Left renal pelvis (tissue), 4 donors: ENCODE measurements at places on chromosomes 2 and 18.

- no peak for DNase-seq
Observed at GRCh38 chr18:78199611-78200010, 780.0 kb upstream of the SALL3 start.

DNA sequence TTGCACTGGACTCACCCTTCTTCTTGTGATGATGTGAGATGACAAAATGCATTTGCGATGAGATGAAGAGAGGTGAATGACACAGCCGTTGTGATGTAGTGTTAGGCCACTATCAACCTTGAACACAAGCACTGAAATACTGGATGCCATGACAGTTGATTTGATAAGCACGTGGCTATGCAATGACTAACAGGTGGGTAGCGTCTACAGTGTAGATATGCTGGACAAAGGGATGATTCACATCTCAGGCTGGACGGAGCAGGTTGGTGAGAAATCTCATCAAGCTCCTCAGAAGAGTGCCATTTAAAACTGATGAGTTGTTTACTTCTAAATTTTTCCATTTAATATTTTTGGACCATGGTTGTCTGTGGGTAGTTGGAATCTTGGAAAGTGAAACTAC lies 375.8 kb upstream of the LYPD1 start:
- DNase-seq: no peak

DNA sequence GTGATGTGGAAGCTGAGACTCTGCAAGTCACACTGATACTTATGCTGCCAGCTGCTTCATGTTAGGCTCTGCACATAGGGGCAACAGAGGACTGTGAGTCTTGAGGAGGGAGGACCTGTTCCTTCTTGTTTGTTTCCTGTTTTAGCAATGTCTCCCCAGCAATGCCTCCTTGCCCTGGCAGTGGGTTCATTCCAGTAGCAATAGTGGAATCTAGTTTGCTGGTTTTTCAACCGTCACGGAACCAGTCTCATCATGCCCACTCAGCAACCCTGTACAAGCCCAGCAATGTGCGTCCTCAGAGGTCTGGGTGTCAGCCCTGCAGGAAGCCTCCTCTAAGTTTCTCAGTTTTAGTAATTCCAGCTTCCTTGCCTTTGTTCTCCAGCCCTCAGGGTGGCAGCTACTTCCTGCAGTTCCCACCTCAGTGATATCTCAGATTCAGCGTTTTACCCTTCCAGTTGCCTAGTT lies 20.5 kb upstream of the ITGB6 start:
- DNase-seq: no peak

DNA sequence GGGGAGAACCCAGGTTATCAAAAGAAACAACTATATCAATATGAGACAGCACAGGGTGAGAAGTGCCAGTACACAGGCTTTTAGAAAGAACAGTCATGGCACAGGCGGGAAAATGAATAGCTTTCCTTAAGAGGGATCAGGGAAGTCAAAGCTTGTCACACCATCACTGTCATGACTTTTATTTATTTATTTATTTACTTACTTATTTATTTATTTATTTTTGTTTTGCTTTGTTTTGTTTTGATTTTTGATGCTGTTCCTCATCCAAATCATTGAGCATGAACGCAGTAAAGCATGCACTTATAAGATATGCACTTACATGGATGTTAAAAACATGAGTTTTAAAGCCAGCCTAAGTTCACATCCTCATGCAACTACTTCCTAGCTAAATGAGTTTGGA lies 19.3 kb upstream of the CRIM1 start:
- no peak for DNase-seq

- DNase-seq: no peak
Observed at GRCh38 chr18:37318360-37319355, 246.9 kb downstream of the CELF4 start.

- DNase-seq: no peak
Observed at GRCh38 chr18:60113396-60113795, 213.6 kb downstream of the PMAIP1 start.

DNA sequence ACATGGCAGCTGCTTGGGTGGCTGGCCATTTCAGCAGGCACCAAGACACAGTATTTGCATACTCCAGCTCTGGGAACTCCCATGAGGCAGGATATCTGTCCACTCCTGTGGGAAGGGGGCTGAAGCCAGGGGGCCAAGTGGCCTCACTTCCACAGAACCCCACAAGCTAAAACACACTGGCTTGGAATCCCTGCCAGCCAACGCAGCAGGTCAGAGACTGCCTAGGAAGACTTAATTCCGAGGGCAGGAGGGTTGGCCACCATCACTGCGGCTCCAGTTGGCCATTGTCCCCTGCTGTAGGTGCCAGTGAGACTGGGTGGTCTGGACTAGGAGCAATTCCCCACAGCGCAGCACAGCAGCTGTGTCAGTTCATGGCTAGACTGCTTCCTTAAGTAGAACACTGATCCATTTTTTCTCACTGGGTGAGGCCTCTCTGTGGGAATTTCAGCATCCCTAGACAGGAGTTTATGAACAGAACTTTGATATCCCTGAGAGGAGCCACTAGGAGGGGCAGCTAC lies 52.0 kb downstream of the SPAG16 start:
- DNase-seq: no peak

GRCh38 chr2:145141981-145142380 lies 622.1 kb upstream of the ZEB2 start:
- no peak for DNase-seq

DNA sequence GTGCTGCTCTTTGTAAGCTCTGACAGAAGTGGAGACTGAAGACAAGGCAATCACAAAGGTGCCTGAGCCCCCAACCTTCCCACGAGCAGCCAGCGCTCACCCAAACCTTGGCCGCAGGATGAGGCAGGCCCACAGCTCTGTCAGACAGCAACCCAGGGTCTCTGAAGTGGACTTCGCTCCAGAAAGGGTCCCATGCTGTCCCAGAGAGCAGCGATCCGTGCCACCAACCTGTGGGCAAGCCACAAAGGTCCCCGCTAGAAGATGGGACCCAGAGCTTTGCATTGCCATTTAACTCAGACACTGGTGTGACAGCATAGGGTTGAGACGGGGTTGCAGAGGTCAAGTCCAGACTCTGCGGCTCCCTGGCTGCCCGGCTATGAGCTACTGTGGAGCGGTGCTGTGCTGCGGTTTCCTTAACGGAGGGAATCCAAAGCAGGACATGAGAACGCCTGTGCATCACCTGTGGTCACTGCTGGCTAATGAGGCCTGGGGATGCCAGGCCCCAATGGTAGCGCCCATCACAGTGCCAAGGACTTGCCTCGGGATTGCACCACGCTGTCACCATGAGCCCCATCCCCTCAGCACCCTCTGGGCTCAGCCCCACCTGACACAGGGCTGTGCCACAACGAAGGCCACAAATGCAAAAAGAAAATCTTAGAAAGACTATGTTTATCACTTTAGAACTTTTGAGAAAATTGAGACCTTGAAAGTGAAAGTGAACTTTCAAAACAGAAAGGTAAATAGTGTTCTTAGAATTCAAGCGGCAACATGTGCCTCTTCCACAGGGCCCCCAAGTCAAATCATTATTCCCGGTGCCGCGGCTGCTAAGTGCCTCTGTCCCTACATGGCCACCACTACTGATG lies 103.4 kb downstream of the HDAC4 start:
- no peak for DNase-seq

- DNase-seq: no peak
Observed at GRCh38 chr2:14388724-14389123, 243.8 kb upstream of the LRATD1 start.

GRCh38 chr2:125125902-125126301 lies 1100.8 kb downstream of the CNTNAP5 start:
- no peak for DNase-seq

DNA sequence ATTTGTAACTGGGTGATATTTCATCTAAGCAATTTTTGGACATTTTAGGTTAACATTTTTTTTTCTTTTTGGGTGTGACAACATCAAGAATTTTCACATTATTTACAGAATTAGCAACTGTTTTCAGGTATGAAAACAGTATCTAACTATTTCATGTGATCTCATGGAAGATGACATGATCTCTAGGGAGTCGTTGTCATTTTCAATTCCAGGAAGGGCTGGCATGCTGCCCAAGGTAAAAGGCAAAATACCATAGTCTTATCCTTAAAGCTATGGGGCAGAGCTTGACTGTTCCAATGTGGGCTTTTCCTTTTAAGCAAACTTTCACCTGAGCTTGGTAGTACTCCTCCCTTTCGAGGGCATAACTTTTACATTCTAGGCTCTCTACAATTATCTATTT lies 443.7 kb downstream of the DSEL start:
- DNase-seq: no peak

- no peak for DNase-seq
Observed at GRCh38 chr2:241965931-241966412, 96.4 kb downstream of the RTP5 start.

GRCh38 chr2:28929581-28929980 lies 35.1 kb downstream of the WDR43 start:
- no peak for DNase-seq

DNA sequence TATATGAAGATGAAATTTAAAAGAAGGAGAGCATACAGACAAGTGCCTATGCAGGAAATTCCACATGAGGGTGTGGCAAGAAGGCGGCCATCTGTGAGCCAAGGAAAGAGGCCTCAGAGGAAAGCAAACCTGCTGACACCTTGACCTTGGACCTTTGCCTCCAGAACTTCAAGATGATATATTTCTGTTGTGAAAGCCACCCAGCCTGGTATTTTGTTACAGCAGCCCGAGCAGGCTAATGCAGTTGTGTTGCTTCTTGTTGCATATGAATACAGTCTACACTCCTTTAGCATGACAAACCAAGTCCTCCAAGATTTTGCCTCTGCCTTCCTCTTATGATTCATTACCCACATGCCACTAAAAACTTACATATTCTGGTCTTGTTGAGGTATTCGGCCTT lies 374.8 kb upstream of the TRIB2 start:
- DNase-seq: no peak

DNA sequence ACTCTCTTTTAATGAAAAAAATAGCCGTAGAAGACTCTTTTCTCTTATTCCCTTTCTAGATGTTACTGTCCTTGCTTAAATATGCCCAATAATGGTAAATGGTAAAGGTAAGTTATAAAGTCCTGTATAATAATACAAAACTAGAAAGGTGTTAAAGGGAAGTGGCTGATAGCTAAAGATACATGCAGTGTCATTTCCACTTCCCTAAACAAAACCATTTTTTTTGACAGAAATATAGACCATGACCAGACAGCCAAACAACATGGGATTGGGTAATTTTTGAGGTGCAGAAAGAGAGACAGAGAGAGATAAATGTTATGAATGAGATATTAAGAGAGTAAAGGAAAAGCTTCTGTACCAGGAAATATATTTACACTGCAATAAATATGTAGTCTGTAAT lies 731.7 kb upstream of the REG3G start:
- no peak for DNase-seq

DNA sequence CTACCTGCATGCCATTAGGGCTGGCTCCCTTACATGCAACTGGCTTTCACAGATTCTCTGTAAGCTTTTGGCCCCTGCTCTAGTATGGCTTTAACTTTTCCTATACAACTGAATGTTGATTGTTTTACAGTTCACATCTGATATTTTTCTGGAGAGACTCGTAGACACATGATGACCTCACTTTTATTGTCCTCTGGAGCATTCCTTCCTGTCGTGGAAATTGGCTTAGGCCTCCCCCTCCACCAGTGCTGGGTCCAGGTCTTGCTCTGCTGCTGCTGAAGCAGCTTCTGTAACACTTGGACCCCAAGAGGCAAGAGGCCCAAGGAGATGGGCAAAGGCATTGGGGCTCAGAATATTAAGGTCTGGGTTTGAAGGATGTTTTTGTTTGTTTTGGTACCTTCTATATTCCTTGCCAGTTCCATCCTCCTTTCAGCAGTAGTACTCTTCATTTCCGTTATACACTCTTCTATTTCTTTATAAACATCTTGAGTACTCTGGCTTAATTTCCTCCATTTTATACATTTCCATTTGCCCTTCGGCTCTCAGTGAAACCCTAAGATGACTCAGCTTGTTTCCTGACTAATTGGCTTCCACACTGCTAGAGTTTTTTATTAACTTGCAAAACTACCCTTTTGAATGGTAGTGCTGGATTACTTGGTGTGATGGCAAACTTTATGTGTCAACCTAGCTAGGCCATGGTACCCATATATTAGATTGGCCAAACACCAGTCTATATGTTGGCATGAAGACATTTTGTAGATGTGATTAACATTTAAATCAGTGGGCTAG lies 219.8 kb downstream of the CDCA7 start:
- no peak for DNase-seq

- DNase-seq: no peak
Observed at GRCh38 chr2:73249636-73250035, 15.5 kb downstream of the CCT7 start.

- no peak for DNase-seq
Observed at GRCh38 chr2:202071107-202071506, 1.9 kb upstream of the KIAA2012 start.

DNA sequence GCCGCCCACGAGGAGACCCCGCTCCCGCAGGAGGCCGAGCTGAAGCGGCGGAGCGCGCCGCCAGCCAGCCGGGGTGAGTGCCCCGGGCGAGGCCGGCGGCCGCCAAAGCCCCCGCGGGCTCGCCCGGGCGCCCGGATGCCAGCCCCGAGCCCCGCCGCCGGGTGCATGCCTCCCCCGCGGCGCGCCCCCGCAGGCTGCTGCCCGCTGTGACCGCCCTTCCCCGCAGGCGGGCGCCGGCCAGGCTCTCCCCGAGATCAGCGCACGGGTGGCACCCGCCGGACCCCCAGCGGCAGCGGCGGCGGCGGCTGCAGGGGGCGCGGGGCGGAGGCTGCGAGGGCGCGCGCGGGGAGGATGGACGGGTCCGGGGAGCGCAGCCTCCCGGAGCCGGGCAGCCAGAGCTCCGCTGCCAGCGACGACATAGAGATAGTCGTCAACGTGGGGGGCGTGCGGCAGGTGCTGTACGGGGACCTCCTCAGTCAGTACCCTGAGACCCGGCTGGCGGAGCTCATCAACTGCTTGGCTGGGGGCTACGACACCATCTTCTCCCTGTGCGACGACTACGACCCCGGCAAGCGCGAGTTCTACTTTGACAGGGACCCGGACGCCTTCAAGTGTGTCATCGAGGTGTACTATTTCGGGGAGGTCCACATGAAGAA lies 470 bp downstream of the KCNF1 start:
- DNase-seq: no peak

DNA sequence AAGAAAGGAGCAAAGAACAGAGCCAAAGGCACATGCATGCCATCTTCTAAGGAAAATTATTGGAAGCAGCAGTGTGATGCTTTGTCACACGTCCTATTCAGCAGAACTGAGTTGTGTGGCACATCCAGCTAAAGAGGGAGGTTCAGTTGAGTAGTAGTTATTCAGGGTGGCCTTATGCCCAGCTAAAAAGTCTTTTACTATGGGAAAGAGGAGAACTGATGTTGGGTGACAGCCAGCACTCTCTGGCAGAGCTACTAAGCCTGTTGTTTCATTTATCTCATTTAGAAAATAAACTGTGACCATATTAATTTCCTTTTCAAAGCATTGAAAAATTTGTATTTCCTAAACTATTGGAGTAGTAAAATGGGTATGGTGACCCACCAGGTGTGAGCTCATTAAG lies 18.5 kb downstream of the ITGA6 start:
- DNase-seq: no peak

- no peak for DNase-seq
Observed at GRCh38 chr2:205589479-205589878, 92.8 kb upstream of the NRP2 start.

DNA sequence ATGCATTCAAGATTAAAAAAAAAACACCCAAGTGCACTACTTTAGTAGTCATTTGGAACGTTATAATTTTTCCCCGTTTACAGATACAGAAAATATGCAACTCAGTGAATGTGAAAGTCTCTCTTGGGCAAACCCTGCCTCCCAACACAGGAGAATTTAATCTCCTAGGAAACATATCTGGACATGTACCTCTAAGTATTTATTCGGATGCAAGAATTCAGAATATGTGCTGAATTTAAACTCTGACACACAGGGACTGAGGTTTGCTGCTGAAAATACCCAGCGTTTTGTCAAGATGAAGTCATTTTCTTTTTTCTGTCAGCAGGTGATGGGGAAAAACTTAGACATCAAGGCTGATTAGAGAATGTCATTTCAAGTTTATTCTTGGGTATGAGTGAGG lies 105.4 kb downstream of the ACKR3 start:
- no peak for DNase-seq
